ENCODE measurements at places on chromosomes 5 and 9.

DNA sequence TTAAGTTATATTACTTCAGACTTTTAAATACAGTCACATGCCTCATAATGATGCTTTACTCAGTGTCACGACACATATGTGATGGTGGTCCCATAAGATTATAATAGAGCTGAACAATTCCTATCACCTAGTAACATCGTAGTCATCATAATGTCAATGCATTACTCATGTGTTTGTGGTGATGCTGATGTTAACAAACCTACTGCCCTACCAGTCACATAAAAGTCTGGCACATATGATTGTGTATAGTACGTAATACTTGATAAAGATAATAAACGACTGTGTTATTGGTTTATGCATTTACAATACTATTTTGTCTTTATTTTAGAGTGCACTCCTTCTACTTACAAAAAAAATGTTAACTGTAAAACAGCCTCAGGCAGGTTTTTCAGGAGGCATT lies 103.7 kb downstream of the PAM start:
- DNase-seq: no peak

DNA sequence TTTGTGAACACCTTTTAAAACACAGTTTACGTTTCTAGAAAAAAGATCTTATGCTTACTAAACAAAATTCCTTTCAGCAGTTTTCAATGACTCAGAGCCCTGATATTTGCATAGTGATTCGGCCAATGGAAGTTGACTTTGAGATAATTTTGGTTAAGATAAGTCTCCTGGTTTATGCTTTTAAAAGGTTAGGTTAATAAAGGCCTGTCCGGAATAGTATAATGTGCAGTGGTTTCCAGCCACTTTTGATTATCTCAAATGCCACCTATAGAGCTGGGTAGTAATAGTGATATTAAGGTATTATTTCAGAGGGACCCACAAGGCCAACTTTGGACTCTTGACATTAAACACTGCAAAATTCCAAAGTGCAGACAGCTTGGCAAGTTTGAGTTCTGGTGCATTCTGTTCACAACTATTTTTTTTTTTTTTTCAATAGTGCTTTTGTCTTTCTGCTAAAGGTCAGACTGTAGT lies 86.1 kb downstream of the F2RL2 start:
- no peak for DNase-seq

DNA sequence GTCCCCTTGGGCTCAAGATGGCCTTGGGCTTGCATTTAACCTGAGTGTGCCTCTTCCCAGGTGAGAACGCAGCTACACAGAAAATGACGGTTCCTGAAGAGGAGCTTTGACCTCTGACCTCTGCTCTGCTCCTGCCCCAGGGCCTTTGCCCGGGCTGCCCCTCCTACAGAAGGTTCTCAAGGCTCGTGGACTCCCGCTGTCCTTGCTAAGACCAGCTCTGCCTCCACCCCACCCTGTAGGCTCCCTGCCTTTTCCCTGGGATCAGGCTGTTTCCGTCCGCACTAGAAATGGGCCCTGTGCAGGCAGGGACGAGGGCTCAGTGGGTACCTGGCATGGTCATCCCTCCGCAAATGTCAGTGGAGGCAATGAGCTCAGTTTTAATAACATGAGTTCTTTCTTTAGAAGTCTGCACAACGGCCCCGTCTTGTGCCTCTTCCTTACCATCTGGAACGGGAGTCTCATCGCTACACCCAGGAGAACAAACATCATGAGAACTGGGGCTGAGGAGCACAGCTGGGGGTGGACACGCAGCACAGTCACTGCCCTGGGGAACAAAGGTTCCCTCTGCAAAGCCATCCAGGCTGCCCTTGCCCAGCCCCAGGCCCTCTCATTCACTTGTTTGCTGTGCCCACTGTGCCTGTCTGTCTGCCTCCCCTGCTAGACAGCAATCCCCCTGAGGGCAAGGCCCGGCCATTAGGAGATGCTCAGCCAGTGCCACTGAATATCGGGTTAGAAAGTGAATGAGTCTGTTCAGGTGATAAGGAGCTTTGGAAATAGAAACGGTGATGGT lies 26.7 kb upstream of the LPCAT1 start:
- no peak for DNase-seq

- no peak for DNase-seq
Observed at GRCh38 chr5:167967494-167968177, 323.8 kb upstream of the WWC1 start.

DNA sequence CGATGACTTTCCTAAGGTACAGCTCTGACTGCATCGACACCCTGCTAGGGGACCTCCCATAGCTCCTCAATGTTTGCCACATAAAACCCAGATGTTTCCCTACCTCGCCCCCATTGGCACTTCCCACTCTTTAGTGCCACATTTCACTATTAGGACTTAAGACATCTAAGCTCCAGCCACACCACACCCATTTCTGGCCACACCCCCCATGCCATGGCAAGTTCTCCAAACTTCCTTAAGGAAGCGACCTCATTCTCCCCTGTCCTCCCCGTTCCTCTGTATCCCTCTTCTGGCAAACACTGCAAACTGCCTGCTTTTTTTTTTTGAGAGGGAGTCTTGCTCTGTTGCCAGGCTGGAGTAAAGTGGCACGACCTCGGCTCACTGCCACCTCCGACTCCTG lies 62.9 kb downstream of the USP20 start:
- no peak for DNase-seq

- no peak for DNase-seq
Observed at GRCh38 chr5:155332618-155333017, 319.1 kb downstream of the KIF4B start.

DNA sequence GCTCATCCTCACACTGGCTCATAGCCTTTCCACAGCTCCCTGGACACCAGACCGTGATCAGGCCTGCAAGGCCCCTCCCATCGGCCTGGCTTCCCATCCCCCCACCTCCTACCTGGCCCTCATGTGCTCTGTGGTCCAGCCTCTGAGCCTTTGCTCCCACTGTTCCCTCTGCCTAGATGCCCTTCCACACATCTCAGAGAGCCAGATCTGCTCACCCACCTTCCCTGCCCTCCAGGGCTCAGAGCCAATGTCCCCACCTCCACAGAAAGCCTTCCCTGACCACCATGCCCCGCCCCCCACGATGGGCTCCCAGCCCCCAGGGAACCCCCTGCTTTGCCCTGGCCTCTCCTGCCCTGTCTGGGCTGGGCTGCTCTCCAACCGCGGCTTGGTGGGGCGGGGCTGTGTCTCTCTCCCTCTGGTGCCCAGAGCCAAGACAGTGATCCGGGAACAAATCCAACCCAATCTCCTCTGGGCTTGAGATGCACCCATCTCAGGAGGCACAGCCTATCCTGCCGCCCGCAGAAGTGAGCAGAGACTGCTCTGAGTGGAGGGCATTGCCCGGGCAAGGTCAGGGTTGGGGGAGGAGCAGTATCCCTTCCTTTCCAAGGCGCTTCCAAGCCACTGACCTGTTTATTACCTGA lies 1.6 kb downstream of the NINJ1 start:
- no peak for DNase-seq

DNA sequence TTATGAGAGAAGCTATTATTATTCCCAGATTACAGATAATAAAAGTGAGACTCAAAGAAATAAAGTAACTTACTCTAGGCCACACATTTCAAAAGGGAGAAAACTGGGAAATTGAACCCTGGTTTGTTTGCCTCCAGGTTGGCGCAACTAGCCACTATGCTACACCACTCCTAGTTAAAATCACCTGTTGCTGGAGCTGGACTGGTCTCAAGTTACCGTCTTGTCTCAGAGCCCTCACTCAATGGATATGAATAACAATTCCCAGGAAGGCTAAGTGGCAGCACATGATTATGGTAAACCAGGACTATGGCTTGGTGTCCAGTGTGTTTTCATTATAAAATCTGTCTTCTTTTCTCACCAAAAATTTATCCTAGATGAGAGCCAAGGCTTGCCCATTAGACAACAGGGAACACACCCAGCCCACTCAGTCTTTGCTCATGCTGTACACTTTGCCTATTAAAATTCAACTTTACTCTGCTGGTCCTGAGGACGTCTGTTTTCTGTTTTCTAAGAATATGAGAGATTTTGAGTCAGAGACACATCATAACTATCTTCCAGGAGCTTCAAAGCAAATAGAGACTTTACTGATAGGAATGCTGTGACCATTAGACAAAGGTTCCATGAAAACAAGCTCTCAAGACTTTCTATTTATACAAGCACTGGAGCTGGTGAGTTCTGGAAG lies 58.1 kb downstream of the ADRB2 start:
- DNase-seq: no peak

GRCh38 chr5:28473531-28474107 lies 1435.2 kb upstream of the CDH9 start:
- no peak for DNase-seq

- no peak for DNase-seq
Observed at GRCh38 chr9:27293996-27294395, 3.0 kb downstream of the EQTN start.

DNA sequence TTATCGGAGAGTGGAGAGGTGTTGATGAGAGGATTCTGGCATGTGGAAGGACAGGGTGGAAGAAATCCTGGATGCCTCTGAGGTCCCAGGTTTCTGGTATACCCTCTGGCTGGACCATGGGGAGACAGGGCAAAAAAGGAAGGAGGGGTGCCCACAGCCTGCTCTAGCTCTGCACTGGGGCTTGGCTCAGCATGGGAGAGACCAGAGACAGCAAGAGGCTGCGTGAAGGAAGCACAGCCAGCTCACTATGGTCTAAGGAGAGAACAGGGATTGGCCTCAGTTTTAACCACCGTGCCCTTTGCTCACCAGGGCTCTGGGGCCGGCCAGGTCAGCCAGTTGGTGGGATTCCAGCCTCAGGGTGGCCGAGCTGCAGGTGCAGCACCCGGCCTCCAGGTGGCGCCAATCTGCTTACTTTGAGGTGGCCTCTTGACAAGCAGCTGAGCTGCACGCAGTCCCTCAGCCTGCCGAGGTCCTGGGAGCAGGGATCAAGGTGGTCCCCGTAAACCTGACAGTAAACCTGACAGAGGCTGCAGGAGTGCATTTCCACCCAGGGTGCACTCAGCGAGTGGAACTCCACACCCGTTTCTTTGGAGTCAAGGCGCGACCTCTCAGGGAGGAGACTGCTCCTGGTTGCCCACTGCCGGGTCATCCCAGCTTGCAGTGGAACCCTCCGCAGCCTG lies 25.0 kb upstream of the SPTLC1 start:
- peak; percentile 85 for DNase-seq

DNA sequence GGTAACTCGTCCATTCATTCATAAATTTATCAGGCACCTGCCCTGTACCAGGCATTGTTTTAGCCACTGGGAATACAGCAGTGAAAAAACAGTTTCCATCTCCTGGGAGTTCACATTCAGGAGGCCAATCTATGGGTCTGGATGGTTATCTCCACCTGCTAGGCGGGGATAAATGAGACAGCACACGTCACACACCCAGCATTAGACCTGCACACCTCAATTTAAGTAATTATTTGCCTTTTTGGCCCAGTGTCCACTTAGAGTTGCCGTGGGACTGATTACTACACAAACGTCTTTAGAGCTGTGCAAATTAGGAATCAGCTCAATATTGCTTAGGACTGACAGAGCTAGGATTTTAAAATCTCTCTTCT lies 46.1 kb downstream of the STK10 start:
- DNase-seq: no peak

GRCh38 chr9:121661328-121661727 lies 9.9 kb downstream of the DAB2IP start:
- DNase-seq: no peak

DNA sequence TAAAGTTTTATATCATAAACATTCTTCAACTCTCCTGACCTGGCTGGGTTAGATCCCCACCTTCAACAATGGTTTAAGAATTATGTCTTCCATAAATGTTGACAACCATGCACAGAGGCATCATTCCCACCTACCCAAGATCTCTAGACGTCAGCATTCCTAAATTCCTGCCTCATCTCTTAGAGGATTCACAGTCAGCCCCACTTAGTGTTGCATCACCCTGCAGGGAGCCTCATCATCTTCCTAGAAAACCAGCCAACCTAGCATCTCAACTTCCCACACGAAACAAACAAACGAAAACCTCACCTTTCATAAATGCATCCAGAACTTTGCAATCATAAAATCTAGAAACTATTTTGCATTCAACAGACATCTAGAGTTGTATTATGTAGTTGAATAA lies 816.1 kb upstream of the C9orf72 start:
- DNase-seq: no peak

DNA sequence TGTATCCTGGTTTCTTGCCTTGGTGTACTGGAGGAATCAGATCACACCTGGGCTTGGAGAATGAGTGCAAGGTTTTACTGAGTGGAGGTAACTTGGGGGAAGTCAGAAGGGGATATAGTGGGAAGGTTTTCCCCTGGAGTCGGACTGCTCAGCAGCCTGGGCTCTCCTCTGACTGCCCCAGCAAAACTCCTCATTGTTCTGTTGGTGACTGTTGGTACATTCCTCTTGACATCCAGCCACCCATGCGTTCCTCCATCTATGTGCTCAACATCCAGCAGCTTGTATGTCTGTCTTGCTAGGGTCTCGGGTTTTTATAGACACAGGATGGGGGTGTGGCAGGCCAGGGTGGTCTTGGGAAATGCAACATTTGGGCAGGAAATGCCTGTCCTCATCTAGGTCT lies 96.0 kb downstream of the ZFAND5 start:
- no peak for DNase-seq

- no peak for DNase-seq
Observed at GRCh38 chr5:55101556-55102276, 730 bp upstream of the GZMA start.

DNA sequence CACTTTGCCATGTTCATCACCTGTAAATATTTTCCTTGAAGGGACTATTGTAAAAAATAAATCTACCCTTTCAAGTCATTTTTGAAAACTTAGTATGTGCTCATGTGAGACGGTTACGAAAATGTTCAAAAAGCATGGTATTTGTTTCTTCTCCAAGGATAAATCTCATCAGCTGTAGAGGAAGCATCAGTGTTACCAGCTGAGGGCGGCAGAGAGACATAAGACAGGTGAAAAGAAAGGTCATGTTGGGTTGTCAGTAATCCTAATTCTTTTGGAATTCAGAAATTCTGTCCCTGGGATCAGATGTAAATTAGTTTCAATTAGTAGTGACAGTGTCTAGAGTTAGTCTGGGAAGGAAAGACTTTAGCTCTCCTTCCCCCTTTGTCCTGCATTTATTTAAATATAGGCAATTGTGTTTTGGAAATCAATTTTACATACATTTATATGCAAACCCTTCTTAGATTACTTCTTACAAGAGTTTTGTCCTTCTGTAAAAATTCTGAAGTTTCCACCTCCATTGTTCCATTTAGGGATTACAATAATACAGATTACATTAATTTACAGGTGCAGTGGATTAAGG lies 791.9 kb upstream of the CDH6 start:
- no peak for DNase-seq
